Urinary bladder (tissue), 4 donors: ENCODE measurements at places on chromosomes 13 and 19. TPM values are rescaled to one million over a fixed set of nuclear protein-coding genes. Genes with fewer than 3 reads are reported as not detected.
A peak's percentile ranks its signal among the peaks of the same experiment; 100 is the strongest.

DNA sequence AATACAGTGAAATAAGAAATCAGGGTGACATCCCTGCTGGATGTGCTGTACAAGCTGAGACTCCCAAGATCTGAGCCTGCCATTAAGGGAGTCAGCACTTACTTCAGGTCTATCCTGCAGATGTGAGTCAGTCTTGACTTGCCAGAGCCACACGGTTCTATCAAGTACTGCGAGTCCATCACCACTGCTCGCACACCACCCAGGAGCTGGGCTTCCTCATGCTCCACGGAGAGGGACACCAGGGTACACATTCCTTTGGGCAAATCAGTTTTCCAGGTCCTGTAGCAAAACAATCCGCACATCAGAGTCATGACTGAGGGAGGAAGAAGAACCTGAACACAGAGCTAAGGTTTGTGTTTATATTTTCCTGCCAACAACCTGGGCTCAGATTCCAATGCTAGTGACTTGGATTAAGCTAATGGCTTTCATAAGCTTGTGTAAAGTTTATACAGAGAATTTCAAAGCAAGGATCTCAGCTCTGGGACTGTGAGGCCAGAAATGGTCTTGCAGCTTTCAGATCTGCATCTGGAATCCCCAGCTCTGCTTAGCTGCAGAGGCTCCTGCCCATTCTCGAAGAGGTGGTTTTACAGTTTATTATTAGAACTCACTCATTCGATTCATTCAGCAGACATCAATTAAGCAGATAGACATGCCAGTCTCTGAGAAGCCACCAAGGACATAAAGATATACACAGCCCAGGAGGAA lies 90.6 kb downstream of the KL start:
- DNase-seq = no peak

GRCh38 chr19:13764821-13765394 lies 586 bp downstream of the MRI1 start:
- no peak for DNase-seq

DNA sequence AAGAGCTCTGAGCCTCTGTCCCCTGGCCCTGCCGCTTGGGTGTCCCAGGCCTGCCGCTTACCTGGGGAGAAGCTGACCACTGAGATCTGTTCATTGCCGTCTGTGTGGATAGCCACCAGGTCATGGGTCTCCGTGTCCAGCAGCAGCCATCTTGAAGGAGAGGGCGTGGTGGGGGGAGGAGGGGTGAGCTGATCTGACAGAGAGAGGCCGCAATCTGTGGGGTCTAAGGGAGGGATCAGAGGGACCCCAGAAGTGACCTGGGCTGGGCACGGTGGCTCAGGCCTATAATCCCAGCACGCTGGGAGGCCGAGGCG lies 14.6 kb upstream of the GPR4 start:
- no peak for DNase-seq

GRCh38 chr13:33874871-33875270 lies 56.9 kb downstream of the RFC3 start:
- no peak for DNase-seq

The CCNA1 gene
- 0.24 TPM for polyA plus RNA-seq

DNA sequence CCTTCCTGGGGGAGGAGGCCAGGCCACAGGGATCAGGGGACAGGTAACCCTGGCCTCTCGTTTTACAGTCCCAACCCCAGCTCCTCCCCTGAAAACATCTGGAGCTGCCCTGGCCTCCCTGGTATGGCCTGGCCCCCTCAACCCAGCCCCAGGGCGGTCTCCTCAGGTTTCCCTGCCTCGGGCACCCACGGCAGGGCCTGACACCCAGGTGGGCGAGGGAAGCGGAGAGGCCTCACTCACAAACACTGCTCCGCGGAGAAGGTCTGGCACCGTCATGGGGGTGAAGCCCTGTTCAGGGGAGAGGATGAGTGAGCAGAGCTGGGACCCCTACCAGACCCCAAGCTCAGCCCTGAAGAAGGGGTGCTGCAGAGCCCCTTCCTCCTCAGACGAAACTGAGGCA lies 6.5 kb upstream of the CCER2 start:
- no peak for DNase-seq

The ZNF653 gene
- 9.8 TPM for polyA plus RNA-seq

DNA sequence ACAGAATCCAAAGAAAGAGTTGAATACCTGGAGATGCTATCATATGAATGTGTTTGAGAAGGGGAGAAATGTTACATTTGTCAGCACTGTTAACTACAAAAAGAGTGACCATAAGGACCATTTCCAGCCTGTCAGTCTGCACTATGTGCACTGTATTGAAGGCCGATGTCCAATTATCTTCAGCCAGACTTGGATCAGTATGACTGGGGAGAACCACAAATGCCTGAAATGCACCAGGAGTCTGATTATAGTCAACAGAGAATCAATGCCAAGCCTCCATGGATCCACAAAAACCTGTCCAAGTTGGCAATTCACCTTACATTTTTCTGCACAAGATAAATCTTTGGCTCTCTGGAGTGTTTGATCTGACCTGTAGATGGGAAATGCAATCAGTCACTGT lies 697.5 kb upstream of the SGCG start:
- DNase-seq = no peak

GRCh38 chr19:48631225-48631624 lies 6.0 kb downstream of the DBP start:
- DNase-seq = no peak

DNA sequence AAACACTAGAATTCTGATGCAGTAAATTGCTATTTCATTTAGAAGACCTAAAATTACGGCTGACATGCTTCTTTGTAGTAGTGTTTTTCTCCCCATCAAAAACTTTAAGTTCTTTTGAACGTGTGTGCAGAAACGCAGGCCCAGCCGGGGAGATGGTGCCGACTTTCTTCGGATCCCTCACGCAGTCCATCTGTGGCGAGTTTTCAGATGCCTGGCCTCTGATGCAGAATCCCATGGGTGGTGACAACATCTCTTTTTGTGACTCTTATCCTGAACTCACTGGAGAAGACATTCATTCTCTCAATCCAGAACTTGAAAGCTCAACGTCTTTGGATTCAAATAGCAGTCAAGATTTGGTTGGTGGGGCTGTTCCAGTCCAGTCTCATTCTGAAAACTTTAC lies 98.3 kb downstream of the TNFRSF19 start:
- no peak for DNase-seq

DNA sequence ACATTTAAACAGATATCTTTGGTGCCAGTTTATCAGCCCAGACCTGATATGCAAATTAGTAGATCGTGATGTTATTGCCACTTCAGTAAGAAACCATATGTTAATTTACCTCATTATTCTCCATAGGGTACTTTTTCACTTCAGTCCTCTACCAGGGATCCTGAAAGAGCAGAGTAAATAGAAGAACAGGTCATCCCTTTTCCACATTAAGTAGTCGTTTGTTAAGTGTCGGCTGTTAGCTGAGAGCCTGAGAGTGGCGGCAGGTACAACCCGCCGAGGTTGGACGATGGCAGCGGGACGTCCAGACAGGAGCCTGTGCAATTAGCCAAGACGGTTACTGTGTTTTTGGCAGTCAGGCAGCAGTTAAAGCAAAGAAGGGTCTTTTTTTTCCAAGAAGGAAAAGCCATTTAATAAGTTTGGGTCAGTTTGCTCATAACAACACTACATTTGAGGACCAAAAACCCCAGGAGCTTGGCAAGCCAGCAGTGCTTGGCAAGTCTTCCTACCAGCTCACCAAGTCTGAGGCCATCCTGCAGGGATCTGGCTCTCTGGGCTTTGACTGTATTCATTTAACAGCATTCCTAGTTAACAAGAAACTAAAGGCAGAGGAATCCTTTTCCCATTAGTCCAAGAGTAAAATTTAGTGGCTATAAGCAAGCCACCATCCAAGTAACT lies 231.8 kb downstream of the SHISA2 start:
- no peak for DNase-seq

The GNG7 gene
- 13.9 TPM for polyA plus RNA-seq

DNA sequence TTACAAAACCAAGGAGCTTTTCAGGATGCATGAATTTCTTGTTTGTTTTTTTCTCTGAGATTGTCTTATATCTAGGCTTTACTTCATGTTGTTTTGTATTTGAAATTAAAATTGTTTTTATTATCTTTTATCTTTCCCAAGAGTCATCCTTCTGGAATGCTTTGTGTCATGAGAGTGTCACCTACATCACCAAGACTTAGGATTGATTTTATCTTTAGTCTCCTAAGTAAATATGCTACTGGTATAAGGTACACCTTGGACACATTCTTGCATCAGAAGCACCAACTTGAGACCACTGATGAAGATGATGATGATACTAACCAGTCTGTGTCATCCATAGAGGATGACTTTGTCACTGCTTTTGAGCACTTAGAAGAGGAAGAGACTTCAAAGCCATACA lies 26.4 kb downstream of the AKAP11 start:
- DNase-seq = no peak

GRCh38 chr19:45632468-45633196 lies 6.6 kb downstream of the EML2 start:
- peak; percentile 81 for DNase-seq

The RNF225 gene
- 0.11 TPM for polyA plus RNA-seq

DNA sequence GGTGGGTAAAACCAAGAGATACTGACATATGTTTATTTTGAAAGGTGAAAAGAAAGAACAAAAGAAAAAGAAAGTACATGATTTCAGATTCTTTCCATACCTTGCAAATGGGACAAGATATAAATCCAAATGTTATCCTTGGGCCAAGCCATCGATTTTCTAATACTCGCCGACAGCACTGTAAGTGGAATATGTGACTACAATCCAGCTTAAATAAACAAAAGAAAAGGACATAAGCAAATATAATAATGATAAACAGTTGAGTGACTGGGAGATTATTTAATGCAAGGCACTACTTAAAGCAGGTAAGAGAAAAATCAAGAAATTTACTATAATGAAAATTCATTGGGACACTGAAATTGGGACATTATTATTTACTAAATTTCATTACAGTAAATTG lies 29.9 kb upstream of the FBXL3 start:
- no peak for DNase-seq

DNA sequence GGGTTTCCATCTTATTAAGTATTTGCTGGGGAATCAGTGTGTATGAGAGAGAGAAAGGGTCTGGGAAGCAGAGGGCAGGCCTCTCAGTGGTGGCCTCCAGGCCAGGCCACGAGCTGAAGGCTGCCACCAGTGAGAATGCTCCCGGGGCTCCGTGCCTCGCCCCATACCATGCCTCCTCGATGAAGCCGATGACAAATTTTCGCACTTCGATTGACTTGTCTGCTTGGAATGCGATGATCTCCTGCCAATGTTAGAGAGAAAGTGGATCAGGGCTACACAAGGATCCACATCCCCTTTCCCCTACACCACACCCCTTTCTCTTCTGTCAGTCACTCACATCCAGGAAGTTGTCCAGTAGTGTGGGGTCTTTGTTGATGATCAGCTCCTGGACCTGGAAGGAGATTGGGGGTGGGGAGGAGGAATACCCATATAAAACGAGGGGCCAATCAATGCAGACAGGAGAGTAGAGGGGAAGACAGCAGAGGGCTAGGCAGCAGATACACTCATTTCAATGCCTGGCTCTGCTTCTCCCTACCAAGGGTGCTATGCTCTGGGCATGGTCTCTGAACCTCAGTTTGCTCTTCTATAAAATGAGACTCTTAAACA lies 10.7 kb downstream of the SYMPK start:
- no peak for DNase-seq

DNA sequence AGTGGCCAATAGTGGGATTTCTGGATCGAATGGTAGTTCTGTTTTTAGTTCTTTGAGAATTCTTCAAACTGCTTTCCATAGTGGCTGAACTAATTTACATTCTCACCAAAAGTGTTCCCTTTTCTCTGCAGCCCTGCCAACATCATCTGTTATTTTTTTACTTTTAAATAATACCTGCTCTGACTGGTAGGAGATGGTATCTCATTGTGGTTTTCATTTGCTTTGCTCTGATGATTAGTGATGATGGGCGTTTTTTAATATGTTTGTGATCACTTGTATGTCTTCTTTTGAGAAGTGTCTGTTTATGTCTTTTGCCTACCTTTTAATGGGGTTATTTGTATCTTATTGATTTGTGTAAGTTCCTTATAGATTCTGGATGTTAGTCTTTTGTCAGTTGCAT lies 48.0 kb downstream of the RNASEH2B start:
- no peak for DNase-seq

DNA sequence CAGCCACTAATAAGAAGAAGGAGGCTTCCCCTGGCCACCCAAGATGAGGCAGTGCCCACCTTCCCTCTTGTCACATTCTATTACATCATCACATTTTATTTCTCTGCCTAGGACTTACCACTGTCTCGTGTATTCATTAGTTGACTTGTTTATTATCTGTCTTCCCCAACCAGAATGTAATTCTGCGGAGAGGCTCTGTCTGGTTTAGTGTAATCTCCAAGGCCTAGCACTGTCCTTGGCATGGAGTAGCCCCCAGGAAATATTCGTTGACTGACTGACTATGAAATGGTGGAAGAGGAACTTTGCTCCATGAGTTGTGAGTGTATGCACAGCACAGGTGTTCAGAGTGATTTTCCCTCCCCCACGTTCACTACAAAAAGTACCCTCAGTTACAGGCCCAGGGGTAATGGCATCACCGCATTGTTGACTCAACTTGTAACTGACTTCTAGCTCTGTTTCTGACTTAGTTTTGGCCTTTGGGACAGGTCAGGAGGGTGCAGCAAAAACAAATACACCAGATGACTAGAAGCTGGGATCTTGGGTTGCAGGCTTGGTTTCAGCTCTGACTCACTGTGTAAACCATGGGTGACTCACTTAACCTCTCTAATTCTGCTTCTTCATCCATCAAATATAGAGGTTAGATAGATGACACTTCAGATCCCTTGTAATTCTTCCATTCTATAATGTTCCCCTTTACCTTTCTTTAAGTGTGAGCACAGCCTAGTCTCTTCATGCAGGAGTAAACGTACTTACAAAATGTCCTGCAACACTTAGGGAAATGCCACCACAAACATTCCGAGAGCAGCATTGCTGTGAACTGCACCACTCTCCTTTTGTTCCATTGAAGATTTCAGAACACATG lies 229.7 kb downstream of the KCNRG start:
- no peak for DNase-seq

GRCh38 chr13:80132741-80133601 lies 208.0 kb downstream of the SPRY2 start:
- peak; percentile 67 for DNase-seq

The CAPN12 gene
- 3.2 TPM for polyA plus RNA-seq

DNA sequence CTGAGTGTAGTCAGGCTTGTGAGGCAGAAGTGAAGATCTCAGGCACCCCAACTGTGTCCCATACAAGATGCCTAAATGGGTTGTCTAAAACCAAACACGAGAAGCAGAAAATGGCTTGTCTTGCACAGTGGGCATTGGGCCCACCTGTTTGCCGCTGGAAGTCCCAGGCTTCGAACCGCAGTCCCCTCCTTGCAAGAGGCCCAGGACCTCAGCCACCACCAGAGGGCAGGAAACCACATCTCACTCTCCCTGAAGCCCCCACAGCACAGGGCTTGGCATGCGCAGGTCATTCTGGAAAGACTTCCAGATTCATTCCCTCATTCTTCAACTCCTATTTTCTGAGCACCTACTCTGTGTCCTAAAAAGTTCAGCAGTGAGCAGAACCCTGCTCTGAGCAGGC lies 973.7 kb downstream of the UQCRFS1 start:
- no peak for DNase-seq
